Prostate gland (tissue), 2 donors: ENCODE measurements at places on chromosomes 1 and 21. TPM values are rescaled to one million over a fixed set of nuclear protein-coding genes. Genes with fewer than 3 reads are reported as not detected.

The SPRR2B gene
- not detected for total RNA-seq

The SYT6 gene
- 1.6 TPM for total RNA-seq

GRCh38 chr1:224042557-224043118 lies 71.3 kb upstream of the FBXO28 start:
- DNase-seq, result no peak
- no peaks in the 10 kb centered on the region for H3K27me3 ChIP-seq

GRCh38 chr1:100730130-100730529 lies 10.6 kb downstream of the VCAM1 start:
- DNase-seq, result no peak
- no peaks in the 10 kb centered on the region for H3K27me3 ChIP-seq
- H3K36me3 ChIP-seq, result no peaks in the 10 kb centered on the region
- H3K27ac ChIP-seq, result no peak overlapping the region
- no peak overlapping the region for H3K4me3 ChIP-seq
- no peaks in the 10 kb centered on the region for H3K4me1 ChIP-seq
